Aorta (tissue), 5 donors: ENCODE measurements at places on chromosomes 13 and 19.

DNA sequence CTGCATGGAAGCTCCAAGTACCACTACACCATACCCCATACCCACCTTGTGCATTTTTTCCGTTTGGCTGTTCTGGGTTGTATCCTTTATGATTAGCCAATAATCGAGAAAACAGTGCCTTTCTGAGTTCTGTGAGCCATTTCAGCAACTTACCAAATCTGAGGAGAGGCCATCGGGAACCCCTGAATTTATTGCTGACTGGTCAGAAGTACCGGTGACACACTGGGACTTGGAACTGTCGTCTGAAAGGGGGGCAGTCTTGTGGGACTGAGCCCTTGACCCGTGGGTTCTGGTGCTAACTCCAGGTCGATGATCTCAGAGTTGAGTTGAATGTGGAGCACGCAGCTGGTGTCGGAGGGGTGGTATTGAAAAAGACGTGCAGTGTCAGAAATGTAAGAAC, 15.0 kb downstream of the UPF3A start:
- DNase-seq = no peak

DNA sequence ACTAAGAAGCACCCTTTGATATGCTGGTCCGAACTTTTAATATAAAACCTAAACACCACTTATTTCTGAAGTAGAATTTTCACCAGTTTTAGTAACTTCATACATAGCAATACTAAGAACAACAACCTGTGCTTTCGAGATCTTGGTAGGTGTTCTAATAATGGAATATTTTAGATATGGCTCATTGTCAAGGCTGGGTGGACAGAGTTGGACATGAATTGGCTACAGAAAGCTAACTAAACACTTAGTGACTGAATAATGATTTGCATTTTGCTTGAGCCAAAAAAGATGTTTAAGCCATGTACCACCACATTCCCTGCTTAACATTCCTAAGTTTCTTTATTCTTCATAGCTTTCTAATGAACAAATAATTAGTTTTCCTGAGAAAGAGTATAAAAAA, 344.3 kb upstream of the SGCG start:
- DNase-seq = no peak

DNA sequence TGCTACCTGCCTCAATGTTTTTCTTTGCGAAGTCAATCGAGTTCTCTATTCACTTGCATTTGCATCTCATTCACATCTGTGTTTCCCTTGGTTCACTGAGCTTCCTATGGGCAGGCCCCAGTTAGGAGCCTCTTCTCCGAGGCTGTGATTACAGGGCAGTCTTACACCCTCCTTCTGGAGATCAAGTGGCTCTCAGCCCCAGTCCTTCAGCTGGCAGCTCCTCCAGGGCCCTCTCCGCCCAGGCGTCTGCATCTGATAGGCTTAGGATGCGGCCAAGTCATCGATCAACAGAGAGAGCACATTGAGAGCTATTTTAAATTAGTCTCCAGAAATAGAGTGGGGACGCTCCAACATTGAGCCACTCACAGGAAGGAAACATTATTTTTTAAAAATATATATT, 44.2 kb downstream of the MBNL2 start:
- DNase-seq = no peak

DNA sequence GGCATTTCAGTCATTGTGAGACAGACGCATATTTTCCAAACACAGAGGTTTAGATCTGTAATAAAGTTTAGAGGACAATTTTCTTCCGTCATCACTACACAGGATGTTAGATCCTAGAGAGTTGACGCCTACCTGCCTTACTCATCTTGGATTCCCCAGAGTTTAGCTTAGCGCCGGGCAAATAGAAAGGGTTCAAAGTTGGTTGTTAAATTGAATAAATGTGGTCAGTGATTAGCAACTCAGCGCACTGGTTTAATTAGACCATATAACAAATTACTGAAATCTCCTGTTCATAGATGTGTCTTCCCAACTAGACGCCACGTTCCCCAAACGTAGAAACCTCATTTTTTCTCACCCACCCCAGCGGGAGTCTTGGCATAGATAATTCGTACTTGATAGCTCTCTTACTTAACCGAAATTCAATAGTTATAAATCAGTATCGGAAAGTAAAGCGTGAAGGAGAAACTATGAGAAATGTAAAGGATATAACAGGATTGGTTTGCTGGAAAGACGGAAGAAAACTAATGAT, 726 bp upstream of the UFM1 start:
- DNase-seq = no peak

GRCh38 chr19:44258835-44259413, 762 bp upstream of the ZNF233 start:
- no peak for DNase-seq

GRCh38 chr13:107367258-107367657, 799.3 kb upstream of the ARGLU1 start:
- DNase-seq = no peak

DNA sequence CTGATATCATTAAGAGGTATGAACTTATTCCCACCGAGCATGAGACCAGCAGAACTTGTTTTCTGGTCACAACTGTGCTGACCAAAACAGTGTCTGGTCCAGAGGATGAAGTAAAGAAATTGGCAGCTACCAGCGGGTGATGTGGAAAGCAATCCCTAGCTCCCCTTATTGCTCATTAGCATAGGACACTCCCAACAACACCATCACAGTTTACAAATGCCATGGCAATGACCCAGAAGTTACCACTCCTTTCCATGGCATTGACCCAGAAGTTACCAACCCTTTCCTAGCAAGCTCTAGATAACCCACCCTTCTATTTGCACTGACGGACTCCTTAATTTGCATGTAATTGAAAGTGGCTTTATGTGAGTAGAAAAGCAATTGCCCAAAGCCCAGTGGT, 1856.1 kb downstream of the OLFM4 start:
- no peak for DNase-seq

DNA sequence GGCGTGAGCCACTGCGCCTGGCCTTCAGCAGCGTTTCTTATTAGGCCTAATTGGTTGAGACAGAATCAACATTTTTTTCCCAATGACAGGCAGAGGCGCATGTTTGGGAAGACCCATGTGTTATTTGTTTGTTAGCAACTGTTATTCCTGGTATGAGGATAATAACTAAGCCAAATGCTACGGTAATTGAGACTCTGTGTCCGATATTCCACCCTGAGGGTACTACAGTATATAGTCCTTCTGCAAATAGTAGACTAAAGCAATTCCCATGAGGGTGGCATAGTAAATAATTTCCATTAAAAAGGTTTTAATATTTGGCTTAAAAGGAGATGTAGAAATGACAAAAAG, 18.4 kb upstream of the CCL25 start:
- DNase-seq = no peak

DNA sequence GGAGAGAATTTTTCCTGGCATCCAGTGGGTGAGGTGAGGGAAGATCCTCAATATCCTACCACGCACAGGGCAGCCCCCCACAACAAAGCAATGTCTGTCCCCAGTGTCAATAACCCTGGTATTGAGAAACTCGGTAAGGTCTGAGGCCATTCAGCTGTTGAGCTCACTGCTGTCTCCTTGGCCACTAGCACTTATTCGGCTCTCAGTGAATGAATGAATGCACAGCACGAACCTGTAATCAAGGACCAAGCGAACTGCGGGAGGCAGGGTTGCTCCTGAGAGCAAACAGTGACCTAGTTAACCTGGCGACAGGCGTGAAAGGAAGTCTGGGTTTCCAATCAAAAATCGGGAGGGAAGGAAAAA, 640 bp downstream of the ZSCAN5A start:
- no peak for DNase-seq

DNA sequence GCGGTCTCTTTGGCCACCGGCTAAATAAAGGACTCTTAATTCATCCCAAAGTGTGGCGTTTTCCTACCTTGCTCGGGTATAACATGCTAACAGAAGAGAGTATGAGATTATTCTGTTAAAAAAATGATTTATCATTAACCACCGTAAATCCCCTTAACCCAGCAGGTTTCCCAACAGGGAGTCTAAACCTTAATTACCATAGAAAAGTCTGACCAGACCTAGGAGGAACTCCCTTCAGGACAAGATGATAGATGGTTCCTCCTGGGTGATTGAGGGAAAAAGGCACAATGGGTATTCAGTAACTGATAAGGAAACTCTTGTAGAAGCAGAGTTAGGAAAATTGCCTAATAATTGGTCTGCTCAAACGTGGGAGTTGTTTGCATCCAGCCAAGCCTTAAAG, 193.7 kb downstream of the ZNF737 start:
- DNase-seq = no peak

GRCh38 chr13:77406644-77407440, 79.9 kb upstream of the MYCBP2 start:
- DNase-seq = no peak

GRCh38 chr13:97111756-97112155, 110.4 kb upstream of the MBNL2 start:
- DNase-seq = no peak

DNA sequence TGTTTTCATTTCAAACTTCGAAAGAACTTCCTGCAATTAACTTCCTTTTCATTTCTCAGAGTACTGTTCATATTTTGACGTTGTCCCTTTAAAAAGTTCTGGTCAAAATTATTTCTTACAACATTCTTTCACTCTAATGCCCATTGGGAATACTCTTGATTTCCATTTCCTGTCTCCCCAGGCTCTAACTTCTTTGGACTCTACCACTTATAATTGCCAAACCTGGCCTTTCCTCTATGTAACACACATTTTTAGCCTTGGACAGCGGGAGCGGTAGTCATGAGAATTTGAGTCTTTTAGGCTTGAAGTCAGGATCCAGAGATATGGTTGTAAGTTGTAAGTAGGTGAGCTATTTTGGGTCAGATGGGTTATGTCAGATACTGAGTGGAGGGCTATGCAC, 163.5 kb upstream of the SPRY2 start:
- DNase-seq = no peak

DNA sequence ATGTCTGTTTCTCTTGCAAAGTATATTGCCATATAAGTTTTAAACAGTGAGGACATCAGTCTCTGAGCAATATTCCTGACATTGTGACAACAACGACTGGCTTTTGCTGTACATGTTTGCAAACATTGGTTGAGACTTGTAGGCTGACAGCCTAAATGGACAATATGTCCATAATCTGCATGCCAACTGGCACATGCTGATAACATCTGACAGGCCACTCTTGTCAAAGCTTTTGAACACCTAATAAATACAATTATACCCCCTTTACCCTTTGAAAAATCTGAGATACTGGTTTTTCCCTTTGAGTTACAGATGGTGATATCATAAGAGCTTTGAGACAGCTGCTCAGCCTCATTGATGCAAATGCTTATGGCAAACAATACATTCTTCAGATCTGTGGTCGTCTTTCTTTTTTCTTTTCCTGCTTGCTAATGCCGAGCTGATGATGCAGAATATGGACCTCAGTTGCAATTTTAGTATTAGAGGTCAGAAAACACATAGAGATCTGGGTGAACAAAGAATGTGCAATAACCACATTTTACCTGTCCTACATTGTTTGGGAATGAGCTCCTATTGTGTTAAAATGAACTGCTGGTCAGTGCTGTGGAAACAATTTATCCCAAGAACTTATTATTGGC, 114.9 kb downstream of the RFC3 start:
- DNase-seq = no peak

DNA sequence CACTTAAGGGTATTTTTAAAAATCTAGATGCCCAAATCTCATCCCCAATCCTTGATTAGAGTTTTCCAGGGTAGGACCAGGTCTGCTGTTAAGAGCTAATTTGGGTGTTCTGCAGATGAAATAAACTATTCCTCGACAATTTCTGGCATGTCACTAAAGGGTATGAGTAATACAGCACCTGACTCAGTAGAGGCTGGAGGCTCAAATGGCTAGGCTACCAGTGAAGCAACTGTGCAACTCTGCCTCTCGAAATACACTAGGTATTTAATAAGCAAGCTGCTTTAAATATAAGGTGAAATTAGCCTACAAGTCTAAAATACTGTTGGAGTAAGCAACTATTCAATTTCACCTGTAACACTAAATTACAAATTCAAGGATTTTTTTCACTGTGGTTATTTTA, 1.5 kb downstream of the RNF6 start:
- no peak for DNase-seq

GRCh38 chr19:30443531-30444252, 71.5 kb downstream of the ZNF536 start:
- DNase-seq = no peak

- DNase-seq = no peak
Measured at GRCh38 chr19:5131031-5131505, 162.2 kb downstream of the KDM4B start.

DNA sequence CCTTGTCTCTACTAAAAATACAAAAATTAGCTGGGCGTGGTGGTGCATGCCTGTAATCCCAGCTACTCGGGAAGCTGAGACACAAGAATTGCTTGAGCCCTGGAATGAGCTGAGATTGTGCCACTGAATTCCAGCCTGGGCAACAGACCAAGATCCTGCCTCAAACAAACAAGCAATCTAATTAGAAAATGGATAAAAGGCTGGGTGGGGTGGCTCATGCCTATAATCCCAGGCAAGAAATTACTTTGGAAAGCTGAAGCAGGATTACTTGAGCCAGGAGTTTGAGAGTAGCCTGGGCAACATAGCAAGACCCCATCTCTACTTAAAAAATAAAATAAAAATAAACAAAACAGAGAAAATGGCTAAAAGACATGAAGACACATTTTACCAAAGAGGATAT, 77.0 kb downstream of the CAB39L start:
- DNase-seq = peak; percentile 51
